Activated B cell treated with CpG ODN at 0.5 μM for 24 hours (primary cell): ENCODE measurements at places on chromosomes 4 and X. TPM values are rescaled to one million over a fixed set of nuclear protein-coding genes. Genes with fewer than 3 reads are reported as not detected.

- H3K4me3 ChIP-seq, result peak within 1 kb of the TSS; percentile 95
- peaks cover 11% of the 10 kb centered on the region for H3K36me3 ChIP-seq
- H3K27me3 ChIP-seq, result no peaks in the 10 kb centered on the region
- peaks cover 84% of the 10 kb centered on the region for H3K4me1 ChIP-seq
- DNase-seq, result peak; percentile 66
These were observed at the start of gene TMEM154 for GRCh38 chr4:152679414-152680281. Gene TMEM154, minus strand, starts transcription at chr4:152679997. Its CDS starts 64 bp downstream, at chr4:152679933.

DNA sequence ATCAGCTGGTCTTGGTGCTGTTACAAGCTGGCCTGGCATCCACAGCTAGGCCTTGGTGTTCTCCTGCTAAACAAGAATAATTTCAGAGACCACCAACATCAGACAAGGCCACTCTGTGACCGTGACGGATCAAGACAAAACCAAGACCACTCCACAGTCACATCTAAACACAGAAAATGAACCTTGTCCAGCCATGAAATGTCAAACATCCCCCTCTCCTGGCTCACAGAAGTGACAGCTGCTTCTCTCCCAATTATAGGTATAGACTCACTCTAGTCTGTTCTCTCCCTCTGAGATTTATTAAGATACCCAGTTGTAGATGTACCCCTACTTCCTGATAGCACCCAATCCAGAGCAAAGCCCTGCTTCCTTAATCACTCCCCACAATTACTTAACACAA is 40.4 kb downstream of the EFHC2 start:
- H3K36me3 ChIP-seq, result no peaks in the 10 kb centered on the region
- no peak overlapping the region for H3K27ac ChIP-seq
- H3K4me1 ChIP-seq, result no peaks in the 10 kb centered on the region

The PCSK1N gene
- not detected in 2 replicates for total RNA-seq

The POF1B gene
- 1.0 and 1.3 TPM in 2 replicates for total RNA-seq

- no peak for DNase-seq
- no peaks in the 10 kb centered on the region for H3K27me3 ChIP-seq
- H3K27ac ChIP-seq, result no peak overlapping the region
- H3K4me1 ChIP-seq, result peaks cover 16% of the 10 kb centered on the region
These were observed 5.8 kb upstream of the TET2 start for GRCh38 chr4:105140684-105141490.

The IL13RA2 gene
- total RNA-seq, result not detected in 2 replicates

- H3K27ac ChIP-seq, result no peak overlapping the region
- no peaks in the 10 kb centered on the region for H3K4me1 ChIP-seq
- H3K36me3 ChIP-seq, result no peaks in the 10 kb centered on the region
- DNase-seq, result no peak
- H3K4me3 ChIP-seq, result no peak overlapping the region
These were observed 108.2 kb downstream of the PCDH7 start for GRCh38 chr4:30828264-30828926.

The SLC6A14 gene
- total RNA-seq, result not detected in 2 replicates

The NLGN3 gene
- 0.46 and 0.67 TPM in 2 replicates for total RNA-seq

The TMEM131L gene
- 170 and 193 TPM in 2 replicates for total RNA-seq

GRCh38 chrX:136467303-136467702 is 20.4 kb upstream of the BRS3 start:
- no peak overlapping the region for H3K4me3 ChIP-seq
- no peak for DNase-seq
- H3K27me3 ChIP-seq, result peaks cover 5% of the 10 kb centered on the region

- no peak overlapping the region for H3K27ac ChIP-seq
These were observed 512.5 kb upstream of the HTR2C start for GRCh38 chrX:114071412-114071811.

DNA sequence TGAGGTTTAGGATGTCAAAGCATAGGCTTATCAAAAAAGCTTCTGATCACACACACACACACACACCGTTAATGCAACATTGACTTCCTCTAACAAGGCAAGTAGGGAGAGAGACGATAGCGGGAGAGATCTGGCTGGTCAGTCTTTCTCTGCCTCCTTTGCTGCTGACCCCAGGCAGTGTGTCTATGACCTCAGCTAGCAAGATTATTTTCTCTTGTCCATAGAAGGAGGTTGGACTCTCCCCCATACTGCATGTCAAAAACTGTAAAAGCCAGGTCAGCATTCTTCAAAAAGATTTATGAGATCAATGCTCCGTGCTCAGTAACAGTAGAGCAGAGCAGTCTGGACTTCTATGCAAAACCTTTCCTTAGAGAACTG is 63.5 kb upstream of the PGM2 start:
- H3K36me3 ChIP-seq, result no peaks in the 10 kb centered on the region
- peaks cover 10% of the 10 kb centered on the region for H3K4me1 ChIP-seq
- no peaks in the 10 kb centered on the region for H3K27me3 ChIP-seq
- no peak for DNase-seq
- no peak overlapping the region for H3K27ac ChIP-seq

DNA sequence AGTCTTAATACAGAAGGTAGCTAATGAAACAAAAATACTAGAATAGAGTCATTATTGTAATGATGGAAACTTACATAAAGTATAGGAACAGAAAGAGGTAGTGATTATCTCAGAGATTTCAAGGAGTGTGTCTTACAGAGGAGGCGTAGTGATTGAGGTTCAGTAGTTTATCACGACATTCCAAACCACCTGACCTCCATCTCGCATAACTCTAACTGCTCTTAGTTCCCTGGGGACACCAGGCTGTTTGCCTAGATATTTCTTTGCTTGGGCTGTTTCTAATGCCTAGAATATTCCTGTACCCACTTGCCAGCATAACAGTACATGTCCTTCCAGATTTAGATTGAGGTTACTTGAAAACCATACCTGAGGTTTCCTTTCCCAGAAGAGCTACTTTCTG is 29.1 kb downstream of the STAG2 start:
- peaks cover 16% of the 10 kb centered on the region for H3K36me3 ChIP-seq
- H3K4me1 ChIP-seq, result peaks cover 59% of the 10 kb centered on the region
- no peak for DNase-seq
- H3K27ac ChIP-seq, result peak overlapping the region; percentile 16

The SERTM2 gene
- not detected in 2 replicates for total RNA-seq

DNA sequence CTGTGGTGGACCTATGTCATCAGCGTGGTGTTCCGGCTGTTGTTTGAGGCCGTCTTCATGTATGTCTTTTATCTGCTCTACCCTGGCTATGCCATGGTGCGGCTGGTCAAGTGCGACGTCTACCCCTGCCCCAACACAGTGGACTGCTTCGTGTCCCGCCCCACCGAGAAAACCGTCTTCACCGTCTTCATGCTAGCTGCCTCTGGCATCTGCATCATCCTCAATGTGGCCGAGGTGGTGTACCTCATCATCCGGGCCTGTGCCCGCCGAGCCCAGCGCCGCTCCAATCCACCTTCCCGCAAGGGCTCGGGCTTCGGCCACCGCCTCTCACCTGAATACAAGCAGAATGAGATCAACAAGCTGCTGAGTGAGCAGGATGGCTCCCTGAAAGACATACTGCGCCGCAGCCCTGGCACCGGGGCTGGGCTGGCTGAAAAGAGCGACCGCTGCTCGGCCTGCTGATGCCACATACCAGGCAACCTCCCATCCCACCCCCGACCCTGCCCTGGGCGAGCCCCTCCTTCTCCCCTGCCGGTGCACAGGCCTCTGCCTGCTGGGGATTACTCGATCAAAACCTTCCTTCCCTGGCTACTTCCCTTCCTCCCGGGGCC is 1.2 kb downstream of the GJB1 start:
- H3K4me3 ChIP-seq, result no peak overlapping the region
- peaks cover 1% of the 10 kb centered on the region for H3K27me3 ChIP-seq
- no peaks in the 10 kb centered on the region for H3K4me1 ChIP-seq

The NEIL3 gene
- total RNA-seq, result 0.15 and 0.35 TPM in 2 replicates

GRCh38 chrX:44507292-44507691 is 35.4 kb downstream of the FUNDC1 start:
- no peaks in the 10 kb centered on the region for H3K36me3 ChIP-seq
- no peak overlapping the region for H3K4me3 ChIP-seq
- no peak overlapping the region for H3K27ac ChIP-seq
- no peaks in the 10 kb centered on the region for H3K27me3 ChIP-seq
- no peak for DNase-seq
- H3K4me1 ChIP-seq, result peaks cover 2% of the 10 kb centered on the region

GRCh38 chr4:47817275-47817674 is 20.6 kb downstream of the CORIN start:
- DNase-seq, result no peak
- no peak overlapping the region for H3K4me3 ChIP-seq
- H3K36me3 ChIP-seq, result no peaks in the 10 kb centered on the region
- H3K27ac ChIP-seq, result no peak overlapping the region
- H3K4me1 ChIP-seq, result no peaks in the 10 kb centered on the region

The MED28 gene
- 71.9 and 74.6 TPM in 2 replicates for total RNA-seq

DNA sequence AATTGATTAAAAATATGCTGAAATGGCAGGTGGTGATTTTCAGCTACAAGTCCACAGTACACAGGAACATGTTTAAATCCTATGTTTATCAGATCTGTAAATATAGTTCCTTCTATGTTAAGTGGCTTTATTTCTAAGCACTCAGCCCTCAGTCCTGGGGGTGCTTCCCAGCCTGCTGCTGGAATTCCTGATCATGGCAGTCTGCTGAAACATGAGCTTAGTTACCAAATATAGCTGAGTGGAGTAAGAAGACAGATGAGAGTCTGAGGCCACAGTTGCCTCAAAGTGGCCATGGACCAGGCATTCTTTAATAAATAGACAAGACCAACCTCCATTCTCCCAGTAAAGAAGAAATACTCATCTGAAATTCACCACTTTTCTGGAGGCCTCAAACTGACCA is 17.1 kb upstream of the DDX60 start:
- no peak overlapping the region for H3K4me3 ChIP-seq
- no peaks in the 10 kb centered on the region for H3K4me1 ChIP-seq
- H3K27me3 ChIP-seq, result no peaks in the 10 kb centered on the region
- H3K27ac ChIP-seq, result no peak overlapping the region
- DNase-seq, result no peak

DNA sequence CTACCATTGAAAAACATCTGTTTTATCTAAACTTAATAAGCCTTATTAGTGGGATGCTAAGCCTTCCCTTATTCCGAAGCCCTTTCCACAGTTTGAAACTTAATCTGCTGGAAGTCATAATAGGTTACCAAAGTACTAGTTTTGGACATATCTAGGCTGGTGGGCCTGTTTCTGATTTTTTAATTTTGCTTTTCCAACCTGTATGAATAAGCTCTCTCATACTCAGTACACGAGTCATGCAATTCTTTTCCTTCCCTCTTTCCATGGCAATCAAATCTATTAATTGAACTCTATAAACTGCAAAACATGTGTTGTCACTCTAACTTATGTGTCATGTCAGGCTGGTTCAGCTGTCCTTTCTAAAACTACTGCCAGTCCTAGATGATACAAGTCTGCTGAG is 91.0 kb downstream of the AMMECR1 start:
- DNase-seq, result no peak
- no peak overlapping the region for H3K4me3 ChIP-seq
- no peaks in the 10 kb centered on the region for H3K27me3 ChIP-seq
- H3K27ac ChIP-seq, result no peak overlapping the region

GRCh38 chr4:157804986-157805385 is 367.8 kb downstream of the GASK1B start:
- H3K4me3 ChIP-seq, result no peak overlapping the region
- H3K4me1 ChIP-seq, result no peaks in the 10 kb centered on the region
- no peak overlapping the region for H3K27ac ChIP-seq

DNA sequence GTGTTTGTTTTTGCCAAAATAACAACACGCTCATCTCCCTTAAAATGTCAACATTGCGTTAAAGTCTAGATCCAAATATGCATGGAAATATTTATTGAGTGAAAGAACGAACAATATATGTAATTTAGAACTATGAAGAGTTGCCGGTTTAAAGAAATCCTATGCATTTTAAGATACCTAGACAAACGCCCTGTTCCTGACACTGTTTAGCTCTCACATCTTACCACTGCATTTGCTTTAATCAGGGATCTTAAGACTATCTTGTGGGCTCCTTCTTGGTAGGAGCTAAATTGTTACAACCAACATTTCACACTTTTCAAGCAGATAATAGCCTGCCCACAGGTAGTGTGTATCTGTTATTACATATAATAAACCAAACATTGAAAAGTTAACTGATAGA is 96.6 kb upstream of the RPS6KA3 start:
- DNase-seq, result no peak
- H3K4me3 ChIP-seq, result no peak overlapping the region
- H3K27me3 ChIP-seq, result no peaks in the 10 kb centered on the region
- H3K36me3 ChIP-seq, result no peaks in the 10 kb centered on the region
- no peak overlapping the region for H3K27ac ChIP-seq

DNA sequence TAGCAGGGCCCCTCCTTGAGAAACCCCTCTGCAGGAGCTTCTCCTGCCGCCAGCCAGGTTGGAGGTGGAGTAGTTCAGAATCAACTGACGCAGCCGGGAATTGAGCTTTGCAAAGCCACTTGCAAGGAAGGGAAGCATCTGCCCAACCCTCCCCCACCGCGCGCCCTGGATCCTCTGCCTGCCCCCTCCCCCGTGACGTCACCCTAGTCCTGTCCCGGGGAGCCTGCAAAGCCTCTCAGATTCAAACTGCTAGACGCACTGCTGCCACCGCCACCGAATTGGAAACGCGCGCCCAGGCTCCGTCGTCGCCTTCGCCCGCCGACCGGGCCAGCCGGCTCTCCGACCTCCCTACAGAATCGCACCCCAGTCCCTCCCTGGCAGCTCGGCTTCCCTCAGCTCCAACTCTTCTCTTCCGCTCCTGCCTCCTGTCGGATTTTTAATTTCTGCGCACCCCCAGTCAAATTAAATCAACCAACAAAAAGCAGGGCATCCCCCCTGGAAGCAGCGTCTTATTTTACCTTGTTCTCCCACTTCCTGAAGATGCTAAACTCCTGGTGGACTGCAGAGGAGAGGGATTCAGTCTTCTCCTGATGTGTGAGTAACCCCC is 3.8 kb downstream of the SLITRK2 start:
- H3K36me3 ChIP-seq, result no peaks in the 10 kb centered on the region
- H3K27me3 ChIP-seq, result peaks cover 20% of the 10 kb centered on the region
- no peak for DNase-seq
- no peak overlapping the region for H3K4me3 ChIP-seq

The TMPRSS11B gene
- total RNA-seq, result not detected in 2 replicates

DNA sequence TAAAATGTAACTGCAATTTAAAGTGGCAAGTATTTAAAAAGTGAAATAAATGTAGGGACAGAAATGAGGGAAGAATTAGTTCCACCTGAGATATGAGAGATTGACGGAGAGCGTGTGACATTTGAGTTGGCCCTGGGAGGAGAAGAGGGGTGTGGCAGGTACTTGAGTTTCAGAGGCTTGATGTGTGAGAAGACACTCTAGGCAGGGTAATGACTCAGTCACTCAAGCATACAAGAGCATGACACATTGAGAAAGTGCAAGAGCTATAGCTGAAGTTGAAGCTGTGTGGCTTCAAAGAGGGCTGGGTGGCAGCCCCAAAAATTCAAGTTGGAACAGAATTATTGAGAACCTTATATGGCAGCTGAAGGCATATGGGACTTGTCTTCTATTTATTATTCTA is 420.5 kb downstream of the SLITRK2 start:
- DNase-seq, result no peak
- no peaks in the 10 kb centered on the region for H3K4me1 ChIP-seq
- H3K36me3 ChIP-seq, result no peaks in the 10 kb centered on the region
- no peaks in the 10 kb centered on the region for H3K27me3 ChIP-seq

DNA sequence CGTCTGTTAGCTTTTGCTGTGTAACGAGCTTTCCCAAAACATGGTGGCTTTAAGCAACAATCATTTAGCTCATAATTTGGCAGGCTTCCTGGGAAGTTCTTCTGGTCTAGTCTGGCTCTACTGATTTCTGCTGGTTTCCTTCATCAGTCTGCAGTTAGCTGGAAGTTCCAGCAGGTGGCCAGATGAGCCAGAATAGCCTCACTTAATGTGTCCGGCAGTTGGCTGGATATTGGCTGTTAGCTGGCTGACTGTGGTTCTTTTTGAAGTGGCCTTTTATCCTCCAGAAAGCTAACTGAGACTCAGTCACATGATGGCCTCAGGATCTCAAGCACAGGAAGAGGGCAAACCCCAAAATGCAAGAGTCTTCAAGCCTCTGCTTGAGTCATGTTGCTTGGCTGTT is 34.9 kb downstream of the FTHL17 start:
- no peaks in the 10 kb centered on the region for H3K36me3 ChIP-seq
- no peak overlapping the region for H3K4me3 ChIP-seq
- no peak for DNase-seq
- no peaks in the 10 kb centered on the region for H3K27me3 ChIP-seq
- H3K27ac ChIP-seq, result no peak overlapping the region
- H3K4me1 ChIP-seq, result peaks cover 2% of the 10 kb centered on the region
